ENCODE measurements at places on chromosomes 12 and 14. TPM values are rescaled to one million over a fixed set of nuclear protein-coding genes. Genes with fewer than 3 reads are reported as not detected.

The CISTR gene
- total RNA-seq: not detected

The CPNE8 gene
- 8.0 TPM for total RNA-seq

The PRPF39 gene
- total RNA-seq: 20.5 TPM

The GPR68 gene
- total RNA-seq: 4.7 TPM

The PPP1R12A gene
- 47.2 TPM for total RNA-seq

The NKX2-1 gene
- not detected for total RNA-seq

The TEX52 gene
- not detected for total RNA-seq

The IFNG-AS1 gene
- not detected for total RNA-seq

The SLC16A7 gene
- 1.8 TPM for total RNA-seq

The PLCZ1 gene
- total RNA-seq: not detected

The KSR2 gene
- 0.29 TPM for total RNA-seq

The RNASE4 gene
- 4.2 TPM for total RNA-seq

The KRT72 gene
- total RNA-seq: not detected

The CLEC4C gene
- not detected for total RNA-seq

The GXYLT1 gene
- total RNA-seq: 23.6 TPM

The TSPAN9 gene
- 18.5 TPM for total RNA-seq

The SRRM4 gene
- 0.42 TPM for total RNA-seq

The CD4 gene
- total RNA-seq: 0.08 TPM

The AMN gene
- 1.2 TPM for total RNA-seq

The RNF212B gene
- total RNA-seq: not detected

The RNF10 gene
- total RNA-seq: 124 TPM

The TAS2R19 gene
- not detected for total RNA-seq

The MORN3 gene
- total RNA-seq: 0.89 TPM

The KLRF2 gene
- not detected for total RNA-seq

The KRT2 gene
- total RNA-seq: not detected

The CLEC2A gene
- total RNA-seq: not detected

The SLC25A47 gene
- total RNA-seq: not detected

The MYH7 gene
- total RNA-seq: not detected

The SMARCD1 gene
- total RNA-seq: 133 TPM

The AVPR1A gene
- total RNA-seq: 0.13 TPM

The PZP gene
- total RNA-seq: not detected

The CLMN gene
- 9.8 TPM for total RNA-seq

The WBP11 gene
- 21.7 TPM for total RNA-seq

The ACOT4 gene
- total RNA-seq: 5.1 TPM
